HS-5 (cell line): ENCODE measurements at places on chromosomes 6 and 20.
A peak's percentile ranks its signal among the peaks of the same experiment; 100 is the strongest.

- no peak for DNase-seq
Measured at GRCh38 chr20:6767126-6767535, 355 bp upstream of the BMP2 start.

DNA sequence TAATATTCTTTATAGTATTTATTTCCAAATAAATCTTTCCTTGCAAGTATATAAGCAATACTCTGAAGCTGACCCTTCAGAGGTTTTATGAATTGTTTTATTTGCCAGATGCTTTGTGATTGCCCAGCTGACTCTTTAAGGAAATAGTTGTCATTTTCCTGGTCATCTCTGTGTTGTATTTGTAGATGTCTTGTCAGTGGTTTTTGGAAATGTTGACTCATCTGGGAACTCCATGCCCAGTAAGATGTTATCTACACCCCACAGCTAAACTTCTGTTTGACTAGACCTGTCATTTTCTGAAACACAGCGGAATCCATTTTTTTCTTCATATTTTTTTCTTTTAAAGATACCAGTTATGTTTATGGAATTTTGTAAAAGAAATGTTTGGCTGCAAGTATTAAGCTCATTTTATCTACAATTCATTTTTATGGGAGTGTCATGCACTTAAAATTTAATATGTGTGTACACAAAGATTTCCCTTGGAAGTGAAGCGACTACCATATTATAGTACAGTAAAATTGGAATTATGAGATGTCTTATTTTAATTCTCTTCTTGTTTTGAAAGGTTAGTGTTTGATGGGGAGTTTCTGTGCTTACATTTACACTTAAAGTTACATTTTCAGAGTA, 491.0 kb downstream of the NKAIN2 start:
- DNase-seq, result peak; percentile 24

DNA sequence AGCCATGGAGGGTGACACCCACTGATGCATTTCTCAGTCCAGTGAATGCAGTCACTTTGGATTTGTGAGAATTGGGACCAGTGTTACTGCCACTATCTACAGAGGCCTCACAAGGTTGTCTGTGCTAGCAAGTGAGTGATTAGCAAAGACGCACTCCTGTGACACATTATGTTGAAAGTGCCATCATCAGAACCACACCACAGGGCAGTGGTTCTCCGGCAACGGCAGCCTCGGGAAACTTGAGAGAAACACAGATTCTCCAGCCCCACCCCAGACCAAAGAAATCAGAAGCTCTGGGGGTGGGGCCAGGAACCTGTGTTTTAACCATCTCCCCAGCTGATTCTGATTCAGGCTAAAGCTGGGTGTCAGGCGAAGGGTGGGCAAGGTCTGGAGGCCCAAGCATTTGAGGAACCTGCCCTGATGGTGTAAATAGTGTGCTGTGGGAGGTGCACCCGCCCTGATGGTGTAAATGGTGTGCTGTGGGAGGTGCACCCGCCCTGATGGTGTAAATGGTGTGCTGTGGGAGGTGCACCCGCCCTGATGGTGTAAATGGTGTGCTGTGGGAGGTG, 39.9 kb downstream of the TMEM242 start:
- no peak for DNase-seq

- DNase-seq, result no peak
Measured at GRCh38 chr6:139547122-139547776, 172.8 kb upstream of the CITED2 start.

GRCh38 chr20:11173916-11174315, 500.1 kb upstream of the JAG1 start:
- DNase-seq, result no peak

DNA sequence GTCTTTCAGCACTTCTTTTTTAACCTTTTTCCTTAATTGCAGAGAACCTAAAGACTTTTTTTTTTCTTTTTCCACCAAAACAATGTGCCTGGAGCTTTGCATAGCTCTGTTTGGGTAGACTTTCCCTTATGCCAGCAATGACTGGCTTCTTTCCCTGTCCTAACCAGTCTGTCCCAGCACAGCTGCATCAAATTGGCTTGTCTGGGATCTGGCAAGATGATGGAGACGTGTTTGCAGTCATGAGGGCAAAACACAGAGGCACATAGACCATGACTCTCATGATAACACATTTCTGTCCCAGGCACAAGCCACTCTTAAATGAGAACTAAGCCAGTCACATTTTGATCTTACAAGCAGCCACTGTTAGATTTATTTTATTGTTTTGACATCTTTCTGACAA, 16.5 kb downstream of the HEY2 start:
- DNase-seq, result no peak

GRCh38 chr6:91634791-91635190, 1047.9 kb upstream of the MAP3K7 start:
- DNase-seq, result no peak

- peak; percentile 96 for DNase-seq
Measured at GRCh38 chr6:140174524-140174923, 800.1 kb upstream of the CITED2 start.

DNA sequence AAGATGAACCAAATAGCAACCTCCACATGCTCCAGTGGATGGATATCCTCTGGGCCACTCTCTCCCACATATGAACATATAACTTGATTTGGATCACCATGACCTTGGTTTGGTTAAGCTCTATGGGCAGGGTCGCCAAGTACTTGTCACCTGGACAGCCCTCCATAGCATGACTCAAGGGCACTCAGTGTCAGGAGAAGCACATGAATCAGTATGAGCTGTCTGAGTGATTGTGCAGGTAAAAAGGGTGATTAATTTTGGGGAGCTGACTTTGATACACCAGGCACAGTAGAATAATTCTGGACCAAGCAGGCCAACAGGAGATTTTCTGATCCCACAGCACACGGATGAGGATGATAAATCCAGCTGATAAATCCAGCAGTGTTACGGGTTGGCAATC, 74.4 kb downstream of the OPRM1 start:
- no peak for DNase-seq

- DNase-seq, result no peak
Measured at GRCh38 chr6:123812621-123813020, 9.0 kb downstream of the NKAIN2 start.

GRCh38 chr20:39042279-39043150, 80.4 kb downstream of the DHX35 start:
- peak; percentile 15 for DNase-seq

DNA sequence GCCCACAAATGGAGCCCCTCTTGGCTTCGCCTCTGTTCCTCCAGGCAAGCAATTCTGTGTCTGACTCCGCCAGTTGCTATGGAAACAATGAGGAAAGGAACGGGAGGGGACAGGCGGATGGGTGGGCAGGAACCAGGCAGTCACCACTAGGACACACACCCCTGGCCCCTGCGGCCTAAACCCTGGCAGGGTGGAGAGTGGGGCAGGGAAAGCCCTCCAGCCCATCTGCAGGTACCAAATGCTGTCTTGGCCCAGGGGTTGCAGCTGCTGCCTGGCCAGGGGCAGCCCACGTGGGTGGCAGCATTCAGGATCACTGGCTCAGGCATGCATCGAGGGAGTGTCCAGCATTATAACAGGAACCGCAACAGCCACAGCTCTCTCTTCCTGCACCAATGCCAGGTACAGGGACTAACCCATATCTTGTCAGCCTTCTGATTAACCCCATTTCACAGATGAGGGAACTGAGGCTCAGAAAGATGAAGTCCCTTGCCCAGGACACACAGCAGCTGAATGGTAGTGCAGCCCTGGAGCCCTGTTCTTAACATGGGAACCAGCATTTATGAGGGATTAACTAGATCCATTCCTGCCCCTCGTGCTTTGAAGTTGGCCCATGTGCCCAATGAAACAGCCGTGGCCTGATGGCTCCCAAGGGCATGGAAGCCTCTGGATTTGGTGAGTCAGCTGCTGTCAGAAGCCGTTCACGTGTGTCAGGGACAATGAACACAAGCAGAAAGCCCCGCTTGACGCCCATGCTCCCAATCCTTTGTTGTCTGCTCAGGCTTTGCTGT, 66.3 kb downstream of the NOL4L start:
- no peak for DNase-seq

- no peak for DNase-seq
Measured at GRCh38 chr6:159910342-159910741, 19.6 kb downstream of the MAS1 start.

GRCh38 chr20:49660912-49661311, 52.8 kb downstream of the B4GALT5 start:
- DNase-seq, result no peak

- DNase-seq, result no peak
Measured at GRCh38 chr20:41011551-41012067, 17.0 kb upstream of the TOP1 start.

DNA sequence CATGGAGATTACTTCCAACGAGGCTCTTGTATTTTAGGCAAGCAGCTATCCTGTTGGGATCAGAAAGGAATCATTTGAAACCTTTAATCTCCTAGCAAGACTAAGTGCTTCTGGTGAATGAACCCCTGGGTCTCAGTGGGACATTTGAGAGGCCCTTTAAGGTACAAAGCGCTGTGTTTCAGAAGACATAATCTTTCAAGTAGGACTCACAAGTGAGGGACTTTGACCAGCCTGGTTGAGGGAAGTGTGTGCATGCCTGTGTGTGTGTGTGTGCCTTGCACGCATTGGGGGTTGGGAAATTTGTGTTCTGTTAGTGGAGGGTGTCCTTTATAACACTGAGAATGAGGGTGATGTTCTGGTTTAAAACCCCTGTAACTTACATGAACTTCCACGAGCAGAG, 64.4 kb upstream of the KCNG1 start:
- no peak for DNase-seq

GRCh38 chr6:143368426-143368825, 82.1 kb downstream of the ADAT2 start:
- peak; percentile 2 for DNase-seq

- no peak for DNase-seq
Measured at GRCh38 chr6:168014428-168014827, 17.0 kb downstream of the KIF25 start.

DNA sequence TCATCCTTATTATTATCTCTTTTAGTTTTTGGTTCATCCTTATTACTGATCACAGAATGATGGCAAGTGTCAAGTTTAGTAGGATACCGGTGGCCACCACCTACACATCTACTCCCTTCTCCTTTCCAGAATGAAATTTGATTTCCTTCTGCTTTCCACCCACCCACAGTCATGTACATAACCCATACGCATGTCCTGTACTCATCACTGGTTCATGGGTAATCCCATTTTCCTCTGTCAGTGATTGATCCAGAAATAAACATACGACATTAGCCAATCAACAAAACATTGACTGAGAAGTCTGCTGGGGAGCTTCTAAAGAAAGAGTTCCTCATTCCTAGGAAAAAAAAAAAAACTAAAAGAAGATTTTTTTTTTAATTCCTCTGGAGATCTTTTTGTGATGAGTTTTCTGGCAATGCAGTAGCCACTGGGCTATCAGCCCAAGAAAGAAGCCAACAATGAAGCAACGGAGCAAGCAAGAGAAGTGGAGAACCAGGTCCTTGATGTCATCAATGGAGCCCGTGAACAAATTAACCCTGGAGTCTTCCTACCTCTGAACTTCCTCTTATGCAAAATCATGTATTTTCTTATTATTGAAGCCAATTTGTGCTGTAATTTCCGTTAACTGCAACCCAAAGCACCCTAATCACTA, 127.8 kb downstream of the TASP1 start:
- DNase-seq, result no peak

GRCh38 chr20:54491506-54491905, 16.1 kb downstream of the DOK5 start:
- DNase-seq, result no peak

- DNase-seq, result no peak
Measured at GRCh38 chr6:8825726-8826125, 390.4 kb upstream of the SLC35B3 start.

DNA sequence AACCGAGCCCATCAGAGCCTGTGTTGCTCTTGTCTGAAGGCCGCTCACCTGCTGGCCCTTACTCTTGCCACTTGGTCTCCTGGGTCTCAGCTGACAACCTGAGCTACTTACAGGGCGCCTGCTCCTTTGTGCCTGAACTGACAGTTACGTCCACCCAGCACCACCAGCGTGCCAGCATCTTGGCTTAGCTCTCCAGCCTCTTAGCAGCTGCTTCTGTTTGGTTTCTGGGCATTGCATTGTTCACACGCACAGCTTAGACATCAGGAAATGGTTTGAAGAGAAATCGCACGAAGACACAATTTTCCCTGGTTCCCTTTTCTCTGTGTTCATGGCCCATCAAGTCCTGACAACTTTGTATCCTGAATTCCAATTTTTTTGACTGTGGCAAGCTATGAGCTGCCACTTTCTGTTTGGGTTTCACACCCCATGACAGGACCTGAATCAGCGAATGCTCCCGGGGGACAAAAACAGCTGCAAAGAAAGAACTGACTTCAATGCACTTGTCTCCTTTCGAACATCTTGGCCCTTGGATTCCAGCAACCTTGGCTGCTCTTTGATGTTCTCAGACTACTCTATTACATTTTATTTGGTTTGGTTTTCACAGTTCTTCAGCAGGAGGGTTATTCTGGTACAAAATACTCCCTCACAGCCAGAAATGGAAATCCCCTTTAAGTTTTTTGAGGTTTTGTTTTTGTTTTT, 45.2 kb upstream of the LY86 start:
- no peak for DNase-seq

DNA sequence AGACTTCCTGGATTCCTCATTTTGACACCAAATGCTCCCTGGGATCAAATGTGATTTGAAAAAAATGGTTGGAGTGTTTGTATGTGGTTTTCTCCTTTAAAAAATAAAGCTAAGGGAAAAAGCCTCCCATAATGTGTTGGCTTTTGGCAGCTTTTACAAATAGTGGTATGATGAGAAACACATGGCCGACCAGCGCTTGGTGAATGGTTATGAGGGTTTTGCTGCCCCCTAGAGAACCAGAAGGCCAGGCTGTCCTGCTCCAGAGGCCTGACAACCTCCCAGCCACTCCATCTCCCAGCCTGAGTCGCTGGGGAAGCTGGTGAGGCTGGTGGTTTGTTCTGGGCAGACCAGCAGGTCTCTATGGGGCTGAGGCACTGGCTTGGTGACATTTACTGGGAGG, 69.3 kb downstream of the CLIC5 start:
- DNase-seq, result peak; percentile 32

GRCh38 chr6:141866731-141867497, 265.8 kb upstream of the GJE1 start:
- no peak for DNase-seq

GRCh38 chr6:109671733-109672132, 19.3 kb downstream of the AK9 start:
- peak; percentile 43 for DNase-seq
